ENCODE measurements at places on chromosomes 4 and X. TPM values are rescaled to one million over a fixed set of nuclear protein-coding genes. Genes with fewer than 3 reads are reported as not detected.

The USP11 gene
- total RNA-seq: 60.6 TPM

The SLITRK4 gene
- not detected for total RNA-seq

The CXorf58 gene
- 0.14 TPM for total RNA-seq

The SMIM43 gene
- 0.33 TPM for total RNA-seq

The FNIP2 gene
- 8.0 TPM for total RNA-seq

The RAB9B gene
- total RNA-seq: 0.04 TPM

The TLR6 gene
- total RNA-seq: 1.8 TPM

The ITGB1BP2 gene
- 0.71 TPM for total RNA-seq

The CORIN gene
- not detected for total RNA-seq

The TADA2B gene
- total RNA-seq: 17.9 TPM

The GABRE gene
- 7.8 TPM for total RNA-seq

The BGN gene
- not detected for total RNA-seq

The SATL1 gene
- not detected for total RNA-seq

The PLAC8 gene
- 0.94 TPM for total RNA-seq

The NAT8L gene
- total RNA-seq: 12.5 TPM

The MAML3 gene
- 17.6 TPM for total RNA-seq

The PPEF1 gene
- total RNA-seq: 1.5 TPM

The SRPX gene
- 8.8 TPM for total RNA-seq

The GABRG1 gene
- not detected for total RNA-seq

The ZNF827 gene
- total RNA-seq: 2.2 TPM

The GAB3 gene
- total RNA-seq: 0.90 TPM

The XAGE1B gene
- 232 TPM for total RNA-seq

The UGT2B15 gene
- 0.14 TPM for total RNA-seq

The SPINK2 gene
- total RNA-seq: not detected

The ADH1C gene
- total RNA-seq: not detected

The APLN gene
- total RNA-seq: 0.72 TPM

The PNMA3 gene
- total RNA-seq: 0.20 TPM

The CXCL3 gene
- 2.6 TPM for total RNA-seq

The ZNF185 gene
- total RNA-seq: 6.6 TPM

The SSX2B gene
- not detected for total RNA-seq

The TEX13C gene
- not detected for total RNA-seq
